ENCODE measurements at places on chromosomes 16 and 17.

DNA sequence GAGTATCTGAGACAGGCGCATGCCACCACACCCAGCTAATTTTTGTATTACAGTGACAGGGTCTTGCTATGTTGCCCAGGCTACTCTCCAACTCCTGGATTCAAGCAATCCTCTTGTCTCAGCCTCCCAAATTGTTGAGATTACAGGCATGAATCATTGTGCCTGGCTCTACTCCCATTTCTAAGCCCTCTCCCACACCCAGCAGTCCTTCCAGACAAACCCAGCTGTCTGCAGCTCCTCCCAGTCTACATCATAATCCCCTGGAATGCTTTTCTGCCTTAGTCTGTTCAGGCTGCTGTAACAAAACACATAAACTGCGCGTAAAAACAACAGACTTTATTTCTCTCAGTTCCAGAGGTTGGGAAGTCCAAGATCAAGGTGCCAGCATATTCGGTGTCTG, 144.5 kb downstream of the GRIN2A start:
- DNase-seq = no peak

DNA sequence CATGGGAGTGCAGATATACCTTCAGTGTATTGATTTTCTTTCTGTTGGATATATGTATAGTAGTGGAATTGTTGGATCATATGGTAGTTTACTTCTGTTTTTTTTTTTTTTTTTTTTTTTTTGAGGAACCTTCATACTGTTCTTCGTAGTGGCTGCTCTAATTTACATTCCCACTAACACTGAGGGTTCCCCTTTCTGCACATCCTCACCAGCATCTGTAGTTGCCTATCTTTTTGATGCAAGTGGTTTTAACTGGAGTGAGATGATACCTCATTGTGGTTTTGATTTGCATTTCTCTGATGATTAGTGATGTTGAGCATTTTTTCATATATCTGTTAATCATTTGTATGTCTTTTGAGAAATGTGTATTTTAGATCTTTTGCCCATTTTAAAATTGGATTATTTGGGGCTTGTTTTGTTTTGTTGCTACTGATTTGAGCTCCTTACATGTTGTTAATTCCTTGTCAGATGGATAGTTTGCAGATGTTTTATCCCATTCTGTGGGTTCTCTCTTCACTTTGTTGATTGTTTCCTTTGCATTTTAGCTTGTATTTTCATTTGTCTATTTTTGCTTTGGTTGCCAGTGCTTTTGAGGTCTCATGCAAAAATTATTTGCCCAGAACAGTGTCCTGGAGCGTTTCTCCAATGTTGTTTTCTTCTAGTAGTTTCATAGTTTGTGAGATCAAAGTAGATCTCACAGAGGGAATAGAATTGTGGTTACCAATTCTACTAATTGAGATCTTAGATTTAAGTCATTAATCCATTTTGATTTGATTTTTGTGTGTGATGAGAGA, 25.0 kb upstream of the BCAS3 start:
- no peak for DNase-seq

DNA sequence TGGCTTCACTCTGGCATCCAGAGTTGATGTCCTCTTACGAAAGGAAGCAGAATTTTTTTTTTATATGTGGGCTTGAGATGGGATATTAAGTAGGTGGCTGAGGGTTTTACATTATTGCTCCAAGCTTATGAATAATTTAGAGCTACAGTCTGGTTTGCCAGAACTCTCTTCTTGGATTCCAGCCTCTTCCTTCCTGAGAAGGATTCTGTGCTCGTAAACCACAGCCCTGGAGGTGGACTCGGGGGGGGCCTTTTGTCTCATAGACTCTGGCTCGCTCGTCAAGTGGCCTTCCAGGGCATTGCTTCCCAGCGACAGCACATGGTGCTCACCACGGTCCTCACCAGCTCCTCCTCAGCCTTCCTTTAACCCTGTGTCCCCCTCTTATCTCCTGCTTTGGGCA, 43.2 kb downstream of the TMEM11 start:
- no peak for DNase-seq

GRCh38 chr16:56675685-56676210, 6.1 kb downstream of the MT1H start:
- peak; percentile 39 for DNase-seq

DNA sequence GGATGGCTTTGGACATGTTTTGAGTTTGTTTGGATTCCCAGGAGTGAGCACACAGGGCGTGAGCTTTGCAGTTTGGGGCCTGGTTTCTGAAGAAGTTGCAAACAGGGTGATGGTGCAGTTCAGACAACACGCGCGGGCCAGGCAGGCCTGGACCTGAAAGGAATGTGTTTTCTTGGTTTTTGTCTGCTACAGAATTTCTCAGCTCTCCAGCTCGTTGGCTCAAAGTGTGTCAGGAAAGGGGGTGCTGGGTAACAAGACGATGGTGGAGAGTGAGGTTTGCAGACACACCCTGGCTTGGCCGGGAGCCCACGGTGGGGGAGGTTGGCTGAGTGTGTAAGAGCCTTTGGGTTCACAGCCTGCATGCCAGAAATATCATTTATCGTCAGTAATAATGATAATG, 82.3 kb downstream of the CMIP start:
- no peak for DNase-seq

DNA sequence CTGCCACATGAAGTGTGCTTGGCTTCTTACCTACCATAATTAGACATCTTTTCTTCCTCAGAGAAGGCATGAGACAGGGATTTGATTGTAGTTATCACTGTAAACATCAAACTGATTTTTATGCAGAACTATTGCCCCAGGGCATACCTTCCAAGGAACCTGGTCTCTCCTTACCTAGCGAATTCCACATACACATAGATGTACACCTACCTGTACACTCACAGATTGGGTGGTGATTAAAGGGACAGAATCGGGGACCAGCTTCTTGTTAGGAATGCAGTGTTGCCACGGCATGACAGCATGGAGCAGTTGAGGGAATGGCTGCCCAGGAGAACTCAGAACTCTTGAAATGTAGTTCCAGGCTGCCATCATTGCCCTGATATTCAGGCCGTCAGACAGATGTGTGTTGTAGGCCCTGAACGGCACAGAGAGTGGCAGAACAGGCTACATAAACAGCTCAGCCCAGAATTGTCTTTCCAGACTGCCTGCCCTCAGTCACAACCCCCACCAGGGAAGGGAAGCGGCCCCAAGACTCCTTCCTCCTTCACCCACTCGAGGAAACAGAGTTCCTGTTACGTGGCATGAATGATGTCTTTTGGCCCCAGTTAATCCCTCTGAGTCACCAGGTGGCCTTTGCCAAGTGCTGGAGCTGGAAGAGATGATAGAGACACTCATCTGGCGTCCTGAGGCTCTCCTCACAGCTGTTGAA, 17.8 kb upstream of the NAGLU start:
- no peak for DNase-seq

GRCh38 chr17:71325117-71325516, 795.7 kb upstream of the SOX9 start:
- DNase-seq = no peak

GRCh38 chr17:67111327-67111726, 67.0 kb downstream of the CACNG1 start:
- DNase-seq = no peak

DNA sequence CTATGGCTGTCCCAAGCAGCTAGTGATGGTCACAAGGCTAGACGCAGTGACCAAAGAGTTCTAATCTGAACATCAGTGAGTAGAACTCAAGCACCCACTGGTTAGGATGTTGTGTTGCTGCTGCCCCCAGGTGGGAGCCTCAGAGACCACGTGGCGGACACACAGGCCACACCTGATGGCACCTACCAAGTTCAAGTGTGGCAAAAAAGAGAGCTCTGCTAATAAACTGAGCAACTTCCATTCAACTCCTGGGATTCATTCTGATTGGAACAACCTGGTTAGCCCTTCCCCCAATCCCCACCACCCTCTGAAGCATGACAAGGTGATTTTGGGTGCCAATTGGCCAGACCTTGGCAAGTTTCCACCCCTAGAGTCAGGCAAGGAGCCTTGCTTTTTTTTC, 3.5 kb upstream of the LCMT1 start:
- DNase-seq = no peak

DNA sequence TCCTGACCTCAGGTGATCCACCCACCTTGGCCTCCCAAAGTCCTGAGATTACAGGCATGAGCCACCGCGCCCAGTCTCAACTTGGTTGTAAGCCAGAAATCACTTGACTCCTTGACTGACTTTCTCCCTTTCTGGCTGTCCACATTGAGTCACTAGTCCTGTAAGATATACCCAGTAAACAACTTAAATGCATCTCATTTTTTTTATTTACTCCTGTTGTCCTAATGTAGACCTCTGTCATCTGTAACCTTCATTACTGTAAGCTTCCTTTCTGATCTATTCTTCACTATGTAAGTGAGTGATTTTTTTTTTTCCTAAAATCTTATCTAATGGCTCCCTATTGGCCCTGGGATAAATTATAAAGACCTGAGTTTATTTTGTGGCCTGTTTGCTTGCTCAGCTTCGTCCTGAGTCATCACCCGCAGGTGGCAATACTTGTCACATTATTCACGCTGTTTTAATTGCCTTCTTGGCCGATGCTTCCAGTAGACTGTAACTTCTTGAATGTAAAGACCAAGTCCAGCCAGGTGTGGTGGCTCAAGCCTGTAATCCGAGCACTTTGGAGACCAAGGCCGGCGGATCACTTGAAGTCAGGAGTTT, 41.0 kb downstream of the PAFAH1B1 start:
- no peak for DNase-seq

DNA sequence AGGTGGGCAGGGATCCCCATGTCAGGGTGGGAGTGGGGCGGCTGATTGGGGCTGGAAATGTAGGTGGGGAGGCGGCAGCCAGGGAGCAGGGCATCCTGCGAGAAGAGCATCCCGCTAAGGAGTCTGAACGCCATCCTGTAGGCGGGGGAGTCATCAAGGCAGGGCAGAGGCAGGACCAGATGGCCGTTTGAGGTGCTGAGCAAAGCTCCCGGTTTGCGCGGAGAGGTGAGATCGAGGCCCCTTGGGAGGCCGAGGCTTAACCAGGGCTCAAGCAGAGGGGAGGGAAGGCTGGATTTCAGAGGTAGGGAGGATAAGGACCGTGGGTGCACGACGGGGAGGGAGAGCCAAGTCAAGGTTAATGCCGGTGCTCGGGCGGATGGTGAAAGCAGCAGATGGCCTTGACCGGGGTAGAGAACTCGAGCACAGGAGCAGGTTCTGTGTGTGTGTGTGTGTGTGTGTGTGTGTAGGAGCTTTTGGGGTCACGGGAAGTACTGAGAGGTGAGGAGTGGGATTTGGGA, 472 bp upstream of the NME2 start:
- no peak for DNase-seq

DNA sequence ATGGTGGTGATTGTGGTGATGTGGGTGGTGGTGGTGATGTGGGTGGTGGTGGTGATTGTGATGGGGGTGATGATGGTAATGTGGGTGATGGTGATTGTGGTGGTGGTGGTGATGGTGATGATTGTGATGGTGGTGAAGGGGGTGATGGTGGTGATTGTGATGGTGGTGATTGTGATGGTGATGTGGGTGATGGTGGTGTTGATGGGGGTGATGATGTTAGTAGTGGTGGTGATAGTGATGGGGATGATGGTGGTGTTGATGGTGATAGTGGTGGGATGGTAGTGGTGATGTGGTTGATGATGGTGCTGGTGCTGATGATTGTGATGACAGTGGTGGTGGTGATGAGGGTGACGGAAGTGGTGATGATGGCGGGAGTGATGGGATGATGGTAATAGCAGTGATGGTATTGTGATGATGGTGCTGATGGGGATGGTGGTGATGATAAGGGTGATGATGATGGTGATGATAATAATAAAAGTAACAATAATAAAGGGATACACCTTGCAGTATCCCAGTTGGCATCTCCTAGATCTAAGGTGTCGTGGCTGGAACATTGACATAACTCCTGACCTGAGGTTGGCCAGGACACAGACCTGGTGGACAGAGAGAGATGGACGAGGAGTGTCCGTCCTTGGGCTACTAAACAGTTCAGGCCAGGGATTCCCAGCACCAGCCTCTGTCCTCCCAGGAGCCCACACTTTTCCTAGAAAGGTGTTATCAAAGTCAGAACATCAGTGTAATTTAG, 344.5 kb downstream of the SEC14L1 start:
- no peak for DNase-seq

DNA sequence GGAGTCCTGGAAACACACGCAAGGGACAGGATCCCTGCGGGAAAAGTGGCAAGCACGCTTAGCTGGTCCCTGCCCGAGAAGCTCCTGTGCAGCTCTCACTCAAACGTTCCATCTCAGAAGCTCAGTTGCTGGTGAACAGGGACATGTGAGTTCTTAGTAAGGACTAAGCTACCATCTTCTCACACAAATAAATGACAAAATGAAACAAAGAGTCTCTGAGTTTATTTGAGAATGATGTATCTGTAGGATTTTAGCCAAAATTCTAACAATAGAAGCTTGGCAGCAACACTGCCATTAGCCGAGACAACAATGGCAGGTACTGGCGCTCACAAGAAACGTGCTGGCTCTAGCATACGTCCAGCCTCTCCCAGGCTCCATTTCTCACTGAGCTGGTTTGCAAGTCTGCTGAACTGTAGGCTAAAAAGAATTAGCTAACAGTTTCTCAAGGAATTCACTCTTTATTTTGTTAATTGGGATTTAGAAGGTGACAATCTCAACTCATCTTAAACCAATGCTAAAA, 90.2 kb downstream of the VPS53 start:
- DNase-seq = no peak

DNA sequence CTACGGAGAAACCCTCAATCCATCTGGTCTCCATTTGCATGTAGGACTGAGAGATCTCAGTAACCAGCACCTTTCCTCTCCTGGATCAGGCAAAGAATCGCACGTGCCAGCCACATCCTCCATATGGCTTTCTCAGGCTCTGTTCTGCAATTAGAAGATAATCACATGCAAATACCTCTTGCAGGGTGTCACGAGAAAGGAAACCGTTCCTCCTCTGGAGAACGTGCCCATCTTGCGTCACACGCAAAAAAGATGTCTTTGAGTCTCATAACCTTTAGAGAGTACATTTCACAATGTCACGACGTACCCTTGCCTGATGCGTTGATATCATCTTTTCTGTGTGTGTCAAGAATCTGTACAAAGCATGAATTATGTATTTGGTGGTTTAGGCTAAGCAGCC, 36.2 kb upstream of the DNAH17 start:
- no peak for DNase-seq

- peak; percentile 46 for DNase-seq
Measured at GRCh38 chr17:79019632-79020584, 4.1 kb upstream of the C1QTNF1 start.

GRCh38 chr17:39132192-39132610, 19.2 kb downstream of the PLXDC1 start:
- DNase-seq = no peak

DNA sequence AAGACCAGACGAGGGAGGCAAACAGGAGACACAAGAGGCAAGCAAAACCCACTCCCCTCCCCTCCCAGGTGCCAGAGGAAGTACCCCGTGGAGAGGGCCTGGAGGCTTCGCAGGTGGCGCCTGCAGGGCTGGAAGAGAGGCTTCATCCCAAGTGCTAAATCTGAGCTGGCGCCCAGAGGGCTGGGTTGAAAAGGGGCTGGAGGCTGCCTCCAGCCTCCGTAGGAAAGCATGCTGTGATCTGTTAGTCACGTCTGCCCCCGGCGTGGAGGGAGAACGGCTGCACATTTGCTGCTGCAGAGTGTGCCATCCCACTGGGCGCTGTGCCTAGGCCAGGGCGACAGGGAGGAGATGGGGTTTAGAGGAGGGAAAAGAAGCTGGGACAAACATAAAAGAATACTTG, 16.9 kb downstream of the RPH3AL start:
- no peak for DNase-seq

All from activated CD4-positive, alpha-beta T cell treated with anti-CD3 and anti-CD28 coated beads, Interleukin-2, amount 50 U/mL, for 48 hours (primary cell).